NCI-H2081 treated with DMSO at 0.1 percent for 48 hours (cell line): ENCODE measurements at places on chromosomes 6 and 20.

GRCh38 chr20:57396212-57396983, 5.2 kb downstream of the RBM38 start:
- DNase-seq = no peak

DNA sequence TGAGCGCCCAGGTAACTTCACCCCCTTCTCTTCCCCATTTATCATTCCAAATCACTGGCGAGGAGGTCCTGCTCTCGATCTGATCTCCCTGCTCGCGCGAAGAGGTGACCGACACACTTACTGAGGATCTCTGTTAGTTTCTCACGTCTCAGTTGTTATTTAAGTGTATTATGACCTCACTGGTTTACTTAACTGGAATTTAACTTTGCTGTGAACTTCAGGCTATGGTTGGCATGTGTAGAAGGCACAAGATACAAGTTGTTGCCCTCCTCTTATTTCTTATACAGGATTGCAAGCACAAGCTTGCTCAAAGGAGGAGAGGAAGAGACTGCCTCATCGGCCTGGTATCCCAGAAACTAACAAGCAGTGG, 1.2 kb downstream of the RNF217 start:
- DNase-seq = no peak

DNA sequence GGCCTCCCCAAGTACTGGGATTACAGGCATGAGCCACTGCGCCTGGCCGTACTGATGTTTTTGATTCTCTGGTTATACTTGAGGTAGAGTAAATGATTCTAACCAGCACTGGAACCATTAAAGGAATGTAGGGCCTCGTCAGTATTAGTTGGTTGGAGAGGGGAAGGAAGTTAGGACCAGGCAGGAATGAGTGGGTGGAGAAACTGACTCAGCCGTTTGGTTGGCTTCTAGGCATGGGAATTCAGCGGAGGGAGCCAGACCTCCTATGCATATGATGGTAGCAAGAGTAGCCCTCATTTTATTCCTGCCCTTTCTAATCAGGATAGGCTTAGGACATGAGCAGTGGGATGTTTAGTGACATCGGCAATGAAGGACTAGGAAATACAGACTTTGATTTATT, 19.0 kb upstream of the SERINC3 start:
- DNase-seq = no peak

DNA sequence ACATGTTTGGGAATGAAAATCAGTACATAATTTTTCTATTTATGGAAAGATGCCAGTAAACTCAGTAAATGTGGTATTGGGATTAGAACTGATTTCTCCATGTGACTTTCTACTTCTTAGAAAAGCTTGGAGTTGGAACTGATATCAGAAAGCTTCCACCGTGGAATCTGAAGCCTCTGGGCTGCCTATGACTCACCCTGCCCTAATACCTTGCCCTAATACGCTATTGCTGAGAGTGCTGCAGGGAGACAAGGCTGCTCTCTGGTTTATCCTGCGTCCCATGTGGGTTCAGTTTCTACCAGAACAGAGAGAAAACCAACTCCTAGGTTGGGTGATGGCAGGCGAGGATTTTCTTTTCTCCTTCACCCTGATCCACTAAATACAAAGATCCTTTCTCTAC, 3.3 kb upstream of the STMND1 start:
- DNase-seq = no peak

- DNase-seq = no peak
Measured at GRCh38 chr6:35164868-35165267, 23.7 kb upstream of the TCP11 start.

DNA sequence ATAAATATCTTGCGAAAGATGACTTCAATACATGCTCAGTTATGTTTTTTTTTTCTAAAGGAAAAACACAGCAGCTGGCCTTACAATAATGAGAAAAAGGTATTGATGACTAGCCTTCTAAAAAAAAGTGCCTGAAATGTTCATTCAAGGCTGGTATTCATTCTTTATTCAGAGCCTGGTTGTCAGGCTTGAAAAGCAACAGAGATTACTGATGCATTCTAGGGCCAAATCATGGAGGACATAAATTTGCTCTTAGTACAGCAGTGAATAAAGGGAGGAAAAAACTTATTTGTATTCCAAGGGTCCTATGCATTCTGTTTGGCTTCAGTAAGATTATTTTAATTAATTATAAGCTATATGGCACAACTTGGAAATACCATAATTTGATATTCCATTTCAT, 83.5 kb downstream of the WASF1 start:
- no peak for DNase-seq
